Endodermal cell (in vitro differentiated cells): ENCODE measurements at places on chromosomes 12 and 14. TPM values are rescaled to one million over a fixed set of nuclear protein-coding genes. Genes with fewer than 3 reads are reported as not detected.

DNA sequence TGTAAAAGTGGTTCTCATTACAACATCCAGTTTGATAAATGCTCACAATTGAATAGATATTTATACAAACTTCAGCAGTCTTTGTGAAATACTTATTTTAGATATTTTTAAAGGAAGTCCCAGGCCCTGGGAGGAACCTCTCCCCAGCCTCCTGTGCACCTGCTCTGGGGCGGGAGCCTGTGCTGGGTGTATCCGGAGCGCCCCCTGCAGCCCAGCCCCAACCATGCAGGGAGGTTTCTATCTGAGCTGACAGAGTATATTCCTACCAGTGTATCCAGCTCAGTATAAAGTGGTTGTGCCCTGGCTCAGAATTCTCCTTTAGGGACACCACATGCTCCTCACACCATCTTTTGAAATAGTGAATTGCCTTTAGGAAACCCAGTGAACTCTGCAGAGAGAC lies 851.8 kb downstream of the TMEM121 start:
- H3K27ac ChIP-seq = no peak overlapping the region
- H3K36me3 ChIP-seq = no peaks in the 10 kb centered on the region
- H3K27me3 ChIP-seq = no peaks in the 10 kb centered on the region
- H3K4me1 ChIP-seq = no peaks in the 10 kb centered on the region
- no peak overlapping the region for H3K4me3 ChIP-seq
- DNase-seq = no peak

GRCh38 chr12:62930546-62931425 lies 4.2 kb downstream of the PPM1H start:
- DNase-seq = no peak
- H3K4me1 ChIP-seq = peaks cover 18% of the 10 kb centered on the region
- H3K27me3 ChIP-seq = peaks cover 12% of the 10 kb centered on the region
- no peaks in the 10 kb centered on the region for H3K36me3 ChIP-seq
- peak overlapping the region; percentile 8 for H3K4me3 ChIP-seq

DNA sequence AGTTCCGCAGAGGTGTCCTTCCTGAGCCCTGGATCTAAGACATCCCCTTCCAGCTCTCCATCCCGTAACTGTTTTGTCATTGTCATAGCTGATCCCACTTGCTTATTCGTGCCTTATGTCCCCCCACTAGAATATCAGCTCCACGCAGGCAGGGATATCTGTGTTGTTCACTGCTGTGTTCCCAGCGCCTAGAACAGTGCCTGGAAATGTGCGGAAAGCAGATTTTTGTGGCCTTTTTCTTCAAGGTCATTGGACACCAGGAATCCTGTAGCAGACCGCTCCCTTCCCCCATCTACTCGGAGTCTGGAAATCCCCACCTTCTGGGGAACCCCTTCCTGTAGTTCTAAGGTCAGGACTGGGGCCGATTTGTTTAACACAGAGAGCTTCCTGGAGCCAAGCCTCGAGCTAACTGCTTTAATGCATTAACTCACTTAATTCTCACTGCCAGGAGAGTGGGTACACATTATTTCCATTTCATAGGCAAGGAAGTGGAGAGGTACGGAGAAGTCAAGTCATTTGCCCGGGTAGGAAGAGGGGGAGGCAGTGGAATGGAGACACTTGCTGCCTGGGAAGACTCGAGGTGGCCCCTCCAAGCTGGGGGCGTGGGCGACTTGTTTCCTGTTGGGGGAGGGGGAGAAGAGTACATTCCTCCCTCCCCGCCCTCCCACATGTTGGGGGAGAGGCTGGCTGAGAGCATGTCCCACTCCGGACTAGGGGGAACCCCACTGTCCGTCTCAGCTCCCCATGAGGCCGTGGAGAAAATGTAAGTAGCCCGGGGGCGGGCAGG lies 1.2 kb upstream of the SH2B3 start:
- H3K4me3 ChIP-seq = peak overlapping the region; percentile 69
- no peak overlapping the region for H3K27ac ChIP-seq
- H3K36me3 ChIP-seq = no peaks in the 10 kb centered on the region
- DNase-seq = peak; percentile 93
- H3K27me3 ChIP-seq = peaks cover 6% of the 10 kb centered on the region

GRCh38 chr12:111182382-111182781 lies 186.5 kb downstream of the PHETA1 start:
- no peaks in the 10 kb centered on the region for H3K27me3 ChIP-seq
- DNase-seq = no peak
- no peak overlapping the region for H3K27ac ChIP-seq
- H3K4me3 ChIP-seq = no peak overlapping the region
- peaks cover 8% of the 10 kb centered on the region for H3K4me1 ChIP-seq
- no peaks in the 10 kb centered on the region for H3K36me3 ChIP-seq

The PZP gene
- total RNA-seq = 0.20 TPM in 1 of 2 replicates, not detected in the other

DNA sequence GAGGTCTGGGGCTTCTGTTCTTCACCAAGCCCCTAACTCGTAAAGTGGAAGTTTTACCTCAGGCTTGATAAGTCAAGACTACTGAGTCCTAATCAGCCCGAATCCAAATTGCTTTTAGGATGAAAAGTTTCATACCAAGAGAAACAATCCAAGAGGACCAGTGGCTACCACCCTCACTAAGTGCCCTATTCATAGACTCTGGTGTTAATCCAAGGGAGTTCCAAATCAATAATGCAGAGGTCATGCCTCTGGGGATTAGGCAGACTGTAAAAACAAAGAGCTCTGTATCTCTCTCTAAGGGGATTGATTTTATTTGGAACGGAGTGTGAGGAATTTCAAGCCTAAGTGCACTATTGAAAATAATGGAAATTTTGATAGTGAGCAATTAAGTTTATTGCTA lies 76.3 kb upstream of the LMNTD1 start:
- no peak overlapping the region for H3K27ac ChIP-seq
- no peak for DNase-seq
- no peaks in the 10 kb centered on the region for H3K4me1 ChIP-seq
- H3K27me3 ChIP-seq = no peaks in the 10 kb centered on the region
- peaks cover 11% of the 10 kb centered on the region for H3K36me3 ChIP-seq

DNA sequence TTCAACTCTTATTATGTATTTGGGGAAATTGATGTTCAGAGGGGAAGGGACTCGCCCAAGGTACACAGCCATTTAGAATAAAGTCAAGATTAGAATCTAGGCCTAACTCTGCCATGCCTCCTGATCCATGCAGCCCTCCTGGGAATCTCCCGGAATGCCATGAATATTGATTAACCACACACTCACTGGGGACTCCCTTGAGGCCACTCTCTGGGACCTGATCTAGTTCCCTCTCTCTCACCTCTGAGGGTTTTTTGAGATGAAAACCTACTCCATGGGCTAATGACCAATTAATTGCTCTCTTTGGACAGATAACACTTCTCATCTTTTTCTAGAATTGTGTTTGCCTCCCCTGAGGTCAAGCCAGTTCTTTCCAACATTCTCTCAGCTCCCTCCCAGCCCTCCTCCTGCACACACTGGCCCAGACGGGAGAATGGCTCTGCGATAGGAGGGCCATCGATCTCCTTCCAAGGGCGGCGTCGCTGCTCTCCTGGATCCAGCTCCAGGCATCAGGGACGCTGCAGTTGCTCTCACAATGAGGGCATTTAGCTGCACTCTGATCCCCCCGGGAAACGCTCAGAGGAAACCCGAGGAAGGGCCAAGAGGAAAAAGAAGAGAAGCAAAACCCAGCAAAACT lies 22.6 kb downstream of the WSCD2 start:
- DNase-seq = no peak
- no peaks in the 10 kb centered on the region for H3K4me1 ChIP-seq
- H3K4me3 ChIP-seq = no peak overlapping the region
- H3K27me3 ChIP-seq = peaks cover 9% of the 10 kb centered on the region

DNA sequence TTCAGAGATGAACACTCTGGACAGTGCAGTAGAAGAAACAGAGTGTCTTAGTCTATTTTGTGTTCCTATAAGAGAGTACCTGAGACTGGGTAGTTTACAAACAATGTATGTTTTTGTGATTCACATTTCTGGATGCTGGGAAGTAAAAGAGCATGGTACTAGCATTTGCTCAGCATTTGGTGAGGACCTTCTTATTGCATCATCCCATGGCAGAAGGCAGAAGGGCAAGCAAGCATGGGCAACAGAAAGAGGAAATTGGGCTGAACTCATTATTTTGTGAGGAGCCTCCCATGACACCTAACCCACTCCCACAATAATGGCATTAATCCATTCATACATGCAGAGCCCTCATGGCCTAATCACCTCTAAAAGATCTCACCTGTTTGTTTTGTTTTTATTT lies 8.0 kb downstream of the ANKS1B start:
- H3K27ac ChIP-seq = no peak overlapping the region
- H3K4me3 ChIP-seq = no peak overlapping the region
- H3K4me1 ChIP-seq = peaks cover 12% of the 10 kb centered on the region
- no peak for DNase-seq
- no peaks in the 10 kb centered on the region for H3K27me3 ChIP-seq

- peak within 1 kb of the TSS; percentile 86 for H3K4me3 ChIP-seq
- no peaks in the 10 kb centered on the region for H3K27me3 ChIP-seq
- DNase-seq = peak; percentile 95
- no peak within 1 kb of the TSS for H3K27ac ChIP-seq
- no peaks in the 10 kb centered on the region for H3K4me1 ChIP-seq
- no peaks in the 10 kb centered on the region for H3K36me3 ChIP-seq
These were observed at the start of gene TMTC1 for GRCh38 chr12:29783773-29784666. Gene TMTC1 (minus strand): TSS chr12:29783942. CDS start chr12:29783751, 191 bp downstream.

DNA sequence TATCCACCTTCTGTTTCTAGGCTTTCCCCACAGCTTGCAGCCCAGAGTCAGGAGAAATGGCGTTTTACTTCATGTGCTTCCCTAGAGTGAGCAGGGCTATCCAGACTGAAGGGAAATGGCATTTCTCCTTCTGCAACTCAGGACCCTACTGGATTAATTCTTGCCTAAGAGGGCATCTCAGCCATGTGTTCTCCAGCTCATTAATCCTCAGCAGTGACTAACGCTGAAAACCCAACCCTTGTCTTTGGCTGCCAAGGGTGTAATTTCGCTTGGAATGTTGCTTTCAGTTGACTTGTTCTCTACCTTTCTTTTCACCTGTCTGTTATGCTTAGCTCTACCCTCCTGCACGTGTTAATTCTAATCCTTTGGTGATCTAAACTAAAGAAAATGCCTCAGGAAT lies 21.0 kb upstream of the EMP1 start:
- H3K27ac ChIP-seq = no peak overlapping the region
- no peak for DNase-seq
- H3K4me1 ChIP-seq = no peaks in the 10 kb centered on the region

- DNase-seq = no peak
- no peaks in the 10 kb centered on the region for H3K36me3 ChIP-seq
These were observed 124.8 kb downstream of the SCARB1 start for GRCh38 chr12:124738636-124739467.

The GPD1 gene
- total RNA-seq = 0.45 and 1.1 TPM in 2 replicates

GRCh38 chr14:22991852-22992251 lies 9.5 kb upstream of the AJUBA start:
- no peak overlapping the region for H3K27ac ChIP-seq
- no peak for DNase-seq
- H3K27me3 ChIP-seq = no peaks in the 10 kb centered on the region
- H3K36me3 ChIP-seq = no peaks in the 10 kb centered on the region
- H3K4me1 ChIP-seq = peaks cover 22% of the 10 kb centered on the region

DNA sequence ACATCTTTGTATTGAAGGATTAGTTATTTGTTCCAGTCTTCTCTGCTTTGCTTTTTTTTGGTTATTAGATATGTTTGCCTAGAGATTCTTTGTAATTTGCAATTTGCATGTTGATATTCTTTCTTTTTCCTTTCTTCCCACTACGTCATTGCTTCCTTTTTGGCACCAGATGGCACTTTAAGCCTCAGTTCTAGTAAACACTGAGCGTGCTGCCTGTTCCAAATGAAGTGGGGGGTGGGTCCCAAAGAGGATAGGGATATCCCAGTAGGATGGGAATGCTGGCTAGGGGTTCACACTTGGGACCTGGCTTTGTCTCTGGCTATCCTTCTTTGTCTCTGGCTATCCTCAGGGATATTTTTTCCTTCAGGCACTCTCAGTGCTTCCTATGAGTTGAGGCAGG lies 17.0 kb downstream of the EAPP start:
- H3K27ac ChIP-seq = no peak overlapping the region
- H3K36me3 ChIP-seq = peaks cover 68% of the 10 kb centered on the region
- DNase-seq = no peak
- no peaks in the 10 kb centered on the region for H3K4me1 ChIP-seq

- no peak overlapping the region for H3K4me3 ChIP-seq
- peaks cover 8% of the 10 kb centered on the region for H3K27me3 ChIP-seq
- H3K27ac ChIP-seq = no peak overlapping the region
These were observed 1.6 kb downstream of the KRT71 start for GRCh38 chr12:52551216-52551865.

- peak overlapping the region; percentile 63 for H3K27ac ChIP-seq
- no peak overlapping the region for H3K4me3 ChIP-seq
- H3K36me3 ChIP-seq = peaks cover 8% of the 10 kb centered on the region
- peaks cover 34% of the 10 kb centered on the region for H3K4me1 ChIP-seq
- no peaks in the 10 kb centered on the region for H3K27me3 ChIP-seq
These were observed 93.7 kb downstream of the RMST start for GRCh38 chr12:97556302-97556779.

- DNase-seq = peak; percentile 41
- no peaks in the 10 kb centered on the region for H3K36me3 ChIP-seq
- no peak overlapping the region for H3K27ac ChIP-seq
- no peaks in the 10 kb centered on the region for H3K27me3 ChIP-seq
- no peak overlapping the region for H3K4me3 ChIP-seq
These were observed 168.0 kb upstream of the RTL1 start for GRCh38 chr14:101071493-101071906.
